ENCODE measurements at places on chromosomes 5 and 9.

GRCh38 chr9:4982721-4983482 lies 2.2 kb upstream of the JAK2 start:
- no peak for DNase-seq

DNA sequence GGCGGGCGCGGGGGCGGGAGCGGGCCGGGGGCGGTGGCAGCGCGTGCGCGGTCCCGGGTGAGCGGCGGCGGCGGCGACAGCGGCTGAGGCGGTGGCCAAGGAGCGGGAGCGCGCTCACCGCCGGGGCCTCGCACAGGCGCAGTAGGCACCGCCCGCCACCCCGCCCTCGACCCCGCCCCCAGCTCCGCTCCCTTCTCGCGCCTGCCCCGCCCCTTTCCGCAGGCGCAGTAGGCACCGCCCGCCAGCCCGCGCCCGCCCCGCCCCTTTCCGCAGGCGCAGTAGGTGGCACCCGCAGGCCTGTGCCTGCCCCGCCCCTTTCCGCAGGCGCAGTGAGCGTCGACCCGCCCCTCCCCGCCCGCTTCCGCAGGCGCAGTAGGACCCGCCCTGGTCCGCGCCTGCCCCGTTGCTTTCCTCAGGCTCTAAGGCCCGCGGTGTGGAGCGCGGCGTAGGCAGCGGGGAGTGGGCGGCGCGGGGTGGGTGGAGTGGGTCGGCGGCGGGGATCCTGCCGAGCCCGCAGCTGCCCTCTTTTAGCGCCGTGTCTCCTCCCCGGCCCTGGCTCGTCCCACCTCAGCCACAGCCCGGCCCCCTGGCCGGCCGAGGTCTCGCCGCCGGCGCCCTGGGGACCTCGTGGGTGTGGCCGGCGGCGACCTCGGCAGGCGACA lies at the start of gene CAMSAP1:
CAMSAP1 (minus strand) TSS at position 116 of the 662 bp plus-strand sequence. CDS start 387 bp downstream, outside the sequence.
- DNase-seq, result peak; percentile 94

GRCh38 chr9:133991964-133992779 lies at the start of gene VAV2:
VAV2 (minus strand) TSS chr9:133992324; CDS start chr9:133992278, 46 bp downstream.
- peak; percentile 27 for DNase-seq

DNA sequence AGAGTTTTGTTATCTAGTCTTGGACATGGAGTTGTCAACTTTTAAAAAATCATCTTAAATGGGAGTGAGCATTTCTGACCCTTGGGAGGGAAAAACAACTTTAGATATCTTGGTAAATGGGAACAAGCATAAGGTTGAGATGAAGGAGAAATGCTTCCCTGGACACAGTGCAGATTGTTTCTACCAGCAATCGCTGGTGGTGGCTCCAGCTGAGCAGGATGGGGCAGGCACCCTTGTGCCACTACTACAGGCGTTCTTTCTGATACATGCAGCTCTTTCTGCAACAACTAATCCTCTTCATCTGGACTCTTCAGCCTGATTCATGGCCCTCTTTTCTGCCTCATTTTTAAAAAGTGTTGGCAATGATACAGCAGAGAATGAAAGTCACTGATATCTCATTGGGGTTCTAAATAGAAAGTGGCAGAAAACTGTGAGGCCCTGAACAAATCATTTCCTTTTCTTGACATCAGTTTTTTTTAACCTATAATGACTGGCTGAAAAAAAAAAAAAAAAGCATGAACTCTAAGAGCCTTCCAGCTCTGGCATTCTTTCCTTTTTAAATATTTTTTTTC lies 409.4 kb upstream of the PTGER4 start:
- no peak for DNase-seq

- DNase-seq, result no peak
Measured at GRCh38 chr5:148469501-148469935, 85.8 kb downstream of the FBXO38 start.

DNA sequence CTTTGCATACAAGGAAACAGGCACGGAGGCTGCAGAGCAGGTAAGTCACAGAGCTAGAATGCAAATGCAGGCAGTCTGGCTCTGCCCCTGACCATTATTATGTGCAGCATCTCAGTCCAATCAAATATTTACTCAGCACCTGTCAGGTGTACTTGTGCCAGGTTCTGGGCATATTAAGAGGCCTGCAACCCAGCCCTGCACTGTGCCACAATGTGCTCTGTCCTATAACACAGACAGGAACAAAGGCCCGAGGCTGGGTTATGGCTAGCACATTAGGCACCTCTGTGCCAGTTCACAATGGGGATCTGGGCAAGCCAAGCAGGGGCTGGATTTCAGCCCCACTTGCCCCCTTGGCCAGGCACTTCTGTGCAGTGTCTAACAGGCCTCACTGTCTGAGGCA lies 14.0 kb downstream of the ARL15 start:
- DNase-seq, result peak; percentile 39

DNA sequence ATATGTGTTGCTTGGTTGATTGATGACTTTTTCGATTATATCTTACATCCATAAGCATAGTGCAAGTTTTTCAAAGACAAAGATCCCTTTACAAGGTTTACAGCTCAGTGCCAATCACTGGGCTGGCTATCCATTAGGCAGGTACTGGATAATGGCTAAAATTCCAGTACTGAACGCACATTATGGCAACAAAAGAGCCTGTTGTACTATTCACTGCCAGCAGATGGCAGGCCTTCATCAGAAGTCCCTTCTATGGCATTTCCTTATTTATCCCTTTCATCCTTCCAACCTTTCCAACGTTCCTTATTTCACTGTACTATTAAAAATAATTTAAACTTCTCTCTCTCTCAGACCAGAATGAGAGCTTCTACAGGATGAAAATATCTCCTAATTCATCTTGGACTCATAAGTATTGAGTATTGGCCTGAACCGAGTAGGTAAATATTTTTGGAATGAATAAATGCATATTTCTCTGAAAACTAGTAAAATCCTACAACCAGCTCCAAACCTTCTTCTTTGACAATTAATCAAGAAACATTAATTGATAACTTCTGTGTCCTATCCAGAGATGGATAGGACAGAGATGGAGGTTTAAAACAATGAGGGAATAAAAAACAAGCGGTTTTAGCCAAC lies 6.7 kb upstream of the WNT8A start:
- peak; percentile 75 for DNase-seq

DNA sequence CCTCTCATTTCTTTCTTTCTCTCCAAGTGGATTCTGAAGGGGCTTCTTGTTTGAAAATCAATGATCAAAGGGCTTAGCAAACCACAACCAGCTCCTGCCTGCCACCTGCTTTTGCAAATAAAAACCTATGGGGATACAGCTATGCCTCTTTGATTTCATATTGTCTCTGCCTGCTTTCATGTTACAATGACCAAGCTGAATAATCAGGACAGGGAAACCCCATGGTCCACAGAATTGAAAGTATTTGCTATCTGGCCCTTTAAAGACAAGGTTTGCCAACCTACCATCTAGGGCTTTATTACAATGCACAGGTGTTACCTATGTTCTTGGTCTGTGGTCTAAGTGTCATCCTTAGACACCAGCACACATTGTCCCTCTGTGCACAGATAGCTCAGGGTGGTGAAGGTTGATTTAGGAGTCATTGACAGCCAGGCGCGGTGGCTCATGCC lies 28.8 kb upstream of the PLIN2 start:
- no peak for DNase-seq

DNA sequence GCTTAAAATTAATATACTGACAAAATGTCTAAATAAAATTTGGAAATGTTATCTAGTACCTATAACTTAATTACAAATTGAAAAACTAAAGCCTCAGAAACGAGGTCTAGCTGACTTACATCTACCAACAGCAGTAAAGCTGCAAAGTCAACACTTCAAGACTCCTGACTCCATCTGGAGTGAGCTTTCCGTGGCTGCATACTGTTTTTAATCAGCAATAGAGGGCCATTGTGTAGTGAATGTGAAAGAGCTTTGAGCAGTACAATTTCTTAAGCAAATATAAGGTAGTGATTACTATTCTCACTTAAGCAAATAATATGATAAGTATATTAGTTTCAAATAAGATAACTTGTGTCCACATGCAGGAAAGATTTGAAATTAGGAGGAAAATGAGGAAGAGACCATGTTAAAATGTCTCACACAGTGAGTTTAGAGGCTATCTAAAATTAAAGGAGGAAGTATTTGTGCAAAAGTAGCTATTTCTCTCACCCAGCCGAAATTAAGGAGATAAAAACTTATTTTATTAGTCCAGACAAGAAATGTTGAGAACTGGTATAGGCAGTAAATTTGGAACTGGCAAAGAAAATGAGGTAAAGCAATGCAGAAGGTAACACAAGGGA lies 6.4 kb downstream of the SPINK6 start:
- no peak for DNase-seq

- no peak for DNase-seq
Measured at GRCh38 chr5:163245584-163245983, 191.8 kb upstream of the CCNG1 start.

- no peak for DNase-seq
Measured at GRCh38 chr5:167665841-167666375, 625.5 kb upstream of the WWC1 start.
